T-helper 2 cell (primary cell): ENCODE measurements at places on chromosomes 5 and 9.

- no peak for DNase-seq
Measured at GRCh38 chr5:141779503-141779973, 97.5 kb upstream of the ARAP3 start.

GRCh38 chr5:135391116-135391868 lies 7.7 kb downstream of the MACROH2A1 start:
- no peak for DNase-seq

DNA sequence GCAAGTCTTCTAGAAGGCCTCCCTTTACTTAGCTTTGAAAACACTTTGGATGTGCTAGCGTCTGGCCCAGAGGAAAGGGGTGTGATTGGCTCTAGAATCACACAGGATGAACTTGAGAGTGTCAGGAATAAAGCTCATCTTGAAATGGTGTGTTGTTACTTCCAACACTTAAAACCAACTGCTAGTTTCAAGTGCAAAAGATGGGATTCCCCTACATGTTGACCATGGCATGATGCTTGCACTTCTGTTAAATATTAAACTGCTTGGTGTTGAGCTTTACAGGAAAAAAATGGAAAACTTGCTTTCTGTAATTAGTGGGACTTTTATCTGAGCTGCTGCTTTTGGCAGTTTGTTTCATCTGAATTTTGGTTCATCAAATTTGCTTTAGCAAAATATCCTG lies 261.1 kb downstream of the MED10 start:
- DNase-seq: no peak

- no peak for DNase-seq
Measured at GRCh38 chr5:108637134-108637533, 110.6 kb upstream of the FER start.

GRCh38 chr9:38141746-38142591 lies 72.9 kb upstream of the SHB start:
- DNase-seq: no peak

GRCh38 chr5:145178641-145179523 lies 656.3 kb downstream of the PRELID2 start:
- no peak for DNase-seq

GRCh38 chr9:123697686-123698085 lies 232.2 kb downstream of the DENND1A start:
- DNase-seq: no peak

- DNase-seq: no peak
Measured at GRCh38 chr5:158953929-158954534, 145.7 kb downstream of the EBF1 start.

DNA sequence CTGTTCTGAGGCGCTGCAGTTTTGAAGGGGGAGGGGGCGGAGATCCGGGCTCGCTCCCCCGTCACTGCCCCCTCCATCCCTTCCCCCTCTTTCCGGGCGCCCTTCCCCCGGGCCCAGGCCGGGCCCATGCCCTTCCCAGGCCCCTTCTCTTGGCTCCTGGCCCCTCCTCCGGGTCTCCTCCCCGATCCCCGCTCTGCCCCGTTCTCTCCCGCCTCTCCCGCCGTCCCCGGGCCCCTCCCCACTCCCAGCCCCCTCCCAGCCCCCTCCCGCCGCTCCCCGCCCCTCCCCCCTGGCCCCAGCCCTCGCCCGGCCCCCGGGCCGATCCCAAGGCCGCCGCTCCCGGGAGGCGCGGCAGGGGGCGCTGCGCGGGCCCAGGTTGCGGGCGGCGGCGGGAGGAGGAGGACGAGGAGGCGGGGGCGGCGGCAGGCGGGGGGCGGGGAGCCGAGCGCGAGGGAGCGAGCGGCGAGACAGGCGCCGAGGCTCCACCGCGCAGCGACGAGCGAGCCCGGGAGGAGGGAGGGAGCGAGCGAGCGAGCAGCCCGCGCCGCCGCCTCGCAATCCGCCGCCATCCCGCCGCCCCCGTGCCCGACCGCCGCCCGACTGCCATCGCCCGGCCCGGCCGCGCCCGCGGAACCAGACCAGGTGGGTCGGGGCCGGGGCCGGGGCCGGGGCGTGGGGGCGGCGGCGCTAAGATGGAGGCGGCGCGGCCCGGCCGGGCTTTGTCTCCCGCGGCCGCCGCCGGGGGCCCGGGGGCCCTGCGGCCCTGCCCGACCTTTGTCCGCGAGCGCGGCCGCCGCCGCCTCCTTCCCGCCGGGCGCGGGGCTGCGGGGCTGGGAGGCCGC lies at the start of gene PRRC2B:
Gene PRRC2B, plus strand, starts transcription at position 465 of the 842 bp plus-strand sequence. CDS start 36,059 bp downstream, outside the sequence.
- peak; percentile 68 for DNase-seq

DNA sequence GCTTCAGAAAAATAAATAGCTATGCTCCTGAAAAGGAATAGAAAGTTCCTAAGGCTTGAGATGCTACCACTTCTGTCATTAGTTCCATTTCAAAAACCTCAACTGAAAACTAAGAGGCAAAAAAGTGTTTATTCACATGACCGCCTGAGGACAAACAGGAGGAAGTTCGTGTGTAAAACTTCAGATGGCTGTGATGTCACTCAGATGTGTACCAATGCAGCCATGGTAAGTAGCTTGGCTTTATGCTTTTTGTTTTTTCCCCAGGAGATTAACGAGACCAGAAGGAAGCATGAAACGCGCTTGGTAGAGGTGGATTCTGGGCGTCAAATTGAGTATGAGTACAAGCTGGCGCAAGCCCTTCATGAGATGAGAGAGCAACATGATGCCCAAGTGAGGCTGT lies 33.0 kb downstream of the LMNB1 start:
- DNase-seq: no peak

DNA sequence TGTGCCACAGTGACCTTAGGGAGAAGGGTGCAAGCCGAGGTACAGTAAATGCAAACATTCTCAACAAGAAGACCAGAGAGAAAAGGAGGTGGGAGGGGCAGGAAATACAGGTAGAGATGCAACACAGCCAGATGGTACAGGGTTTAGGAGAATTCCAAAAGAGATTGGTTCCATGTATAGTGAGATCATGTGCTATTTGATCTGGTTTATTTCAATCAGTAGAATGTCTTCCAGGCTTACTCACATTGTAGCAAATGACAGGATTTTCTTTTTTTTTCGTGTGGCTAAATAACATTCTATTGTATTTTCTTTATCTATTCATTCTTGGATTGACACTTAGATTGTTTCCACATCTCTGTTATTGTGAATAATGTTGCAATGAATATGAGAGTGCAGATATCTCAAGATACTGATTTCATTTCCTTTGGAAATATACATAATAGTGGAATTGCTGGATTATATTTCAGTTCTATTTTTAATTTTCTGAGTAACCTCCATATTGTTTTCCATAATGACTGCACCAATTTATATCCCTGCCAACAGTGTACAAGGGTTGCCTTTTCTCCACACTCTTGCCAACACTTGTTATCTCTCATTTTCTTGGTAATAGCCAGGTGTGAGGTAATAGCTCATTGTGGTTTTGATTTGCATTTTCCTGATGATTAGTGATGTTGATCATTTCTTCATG lies 107.8 kb upstream of the GAS1 start:
- DNase-seq: no peak

- no peak for DNase-seq
Measured at GRCh38 chr9:131554843-131555351, 9.6 kb downstream of the PRRT1B start.

- DNase-seq: no peak
Measured at GRCh38 chr5:67196537-67197059, at the start of gene CD180. Gene CD180, minus strand, starts transcription at chr5:67196799. Its CDS starts 158 bp downstream, at chr5:67196641.

DNA sequence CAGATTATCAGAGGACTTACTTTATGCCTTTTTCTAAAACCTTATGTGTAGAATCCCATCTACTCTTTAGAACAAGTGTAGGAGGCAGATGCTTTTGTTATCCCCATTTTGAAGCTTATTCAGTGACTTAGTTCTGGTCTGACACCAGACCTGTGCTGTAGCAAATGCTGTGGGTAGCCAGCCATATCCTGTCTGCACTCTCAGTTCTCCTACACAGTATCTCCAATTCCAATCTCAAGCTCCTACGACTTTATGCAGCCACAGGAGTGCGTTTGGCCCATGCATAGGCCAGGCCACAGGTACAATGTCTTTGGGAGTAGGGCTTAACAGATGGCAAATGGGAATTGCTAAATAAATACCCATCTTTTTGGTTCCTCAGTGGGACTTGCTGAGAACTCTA lies 292.6 kb downstream of the MCTP1 start:
- no peak for DNase-seq

GRCh38 chr5:126888175-126888574 lies 111.2 kb downstream of the LMNB1 start:
- DNase-seq: no peak

GRCh38 chr5:171149333-171149732 lies 159.7 kb upstream of the TLX3 start:
- no peak for DNase-seq

GRCh38 chr9:104772714-104773510 lies 9.0 kb downstream of the NIPSNAP3B start:
- DNase-seq: no peak

- no peak for DNase-seq
Measured at GRCh38 chr5:87944553-87945285, 323.9 kb downstream of the TMEM161B start.

DNA sequence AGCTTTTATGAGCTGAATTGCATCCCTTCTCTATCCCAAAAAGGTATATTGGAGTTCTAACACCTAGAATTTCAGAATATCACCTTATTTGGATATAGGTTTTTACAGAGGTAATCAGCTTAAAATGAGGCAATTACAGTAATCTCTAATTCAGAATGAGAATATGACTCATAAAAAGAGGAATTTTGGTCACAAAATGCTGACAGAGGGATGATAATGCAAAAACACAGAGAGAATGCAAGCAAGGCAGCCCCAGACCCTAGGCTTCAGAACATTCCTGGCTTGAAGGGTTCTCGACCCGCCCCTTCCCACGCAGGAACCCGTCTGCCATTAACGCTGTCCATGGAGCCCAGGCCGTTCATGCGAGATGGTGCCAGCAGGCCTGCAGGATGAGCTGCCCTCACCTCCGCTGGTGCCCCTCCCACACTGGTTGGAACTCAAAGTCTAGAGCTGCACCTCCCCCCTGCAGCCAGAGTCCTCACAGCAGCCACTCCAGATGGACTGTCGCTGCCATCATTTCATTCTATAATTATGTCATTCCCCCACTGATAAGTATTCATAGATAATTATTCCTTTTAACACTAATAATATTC lies 1173.4 kb upstream of the ACO1 start:
- DNase-seq: no peak

GRCh38 chr9:5013374-5013773 lies 28.3 kb downstream of the JAK2 start:
- no peak for DNase-seq

GRCh38 chr5:40654377-40654991 lies 25.2 kb upstream of the PTGER4 start:
- no peak for DNase-seq

GRCh38 chr5:163880302-163880701 lies 374.9 kb downstream of the MAT2B start:
- no peak for DNase-seq

DNA sequence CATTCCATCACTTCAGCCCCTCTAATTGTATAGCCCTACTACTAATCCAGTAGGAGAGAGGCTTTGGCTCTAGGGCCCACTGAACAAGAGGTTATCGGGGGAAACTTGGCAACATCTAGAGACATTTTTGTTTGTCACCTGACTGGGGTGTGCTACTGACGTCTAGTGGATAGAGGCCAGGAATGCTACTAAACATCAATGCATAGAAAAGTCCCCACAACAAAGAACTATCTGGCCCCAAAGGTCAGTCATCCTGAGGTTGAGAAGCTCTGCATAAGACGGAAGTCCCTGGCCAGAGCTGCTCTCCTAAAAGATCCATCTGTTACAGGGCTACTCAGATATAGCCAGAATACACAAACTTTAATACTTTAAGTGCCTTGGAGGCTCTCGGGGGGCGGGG lies 570.6 kb upstream of the KLF4 start:
- no peak for DNase-seq

DNA sequence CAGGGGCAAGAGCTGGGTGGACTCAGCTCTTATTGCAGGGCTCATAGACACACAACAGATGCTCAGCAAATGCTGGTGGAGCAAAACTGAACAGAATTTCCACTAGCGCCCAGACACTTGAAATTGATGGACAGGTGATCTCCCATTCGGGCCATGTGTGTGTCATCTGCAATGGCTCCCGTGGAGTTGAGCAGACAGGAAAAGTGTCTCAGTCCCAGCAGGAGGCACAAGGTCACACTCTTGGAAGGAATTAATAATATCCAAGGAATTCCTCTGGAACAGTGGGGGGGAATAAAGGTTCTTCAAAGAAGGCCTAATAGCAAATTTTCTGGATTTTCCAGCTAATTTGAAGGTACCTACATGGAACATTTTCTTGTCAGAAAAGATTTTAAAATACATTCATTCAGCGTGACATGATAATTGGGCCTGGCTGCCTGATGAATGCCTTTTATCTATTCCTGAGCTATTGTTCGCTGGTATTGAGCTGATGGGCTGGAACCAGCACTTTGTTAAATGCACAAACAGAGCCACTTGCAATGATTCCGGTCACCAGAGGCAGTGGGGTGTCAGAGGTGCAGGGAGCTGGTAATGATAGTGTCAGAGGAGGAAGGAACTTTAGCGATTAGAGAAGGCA lies 31.5 kb upstream of the ALDH1B1 start:
- no peak for DNase-seq

- no peak for DNase-seq
Measured at GRCh38 chr9:24738421-24738961, 192.8 kb upstream of the IZUMO3 start.

- DNase-seq: no peak
Measured at GRCh38 chr9:125235804-125236519, 5.2 kb downstream of the HSPA5 start.

DNA sequence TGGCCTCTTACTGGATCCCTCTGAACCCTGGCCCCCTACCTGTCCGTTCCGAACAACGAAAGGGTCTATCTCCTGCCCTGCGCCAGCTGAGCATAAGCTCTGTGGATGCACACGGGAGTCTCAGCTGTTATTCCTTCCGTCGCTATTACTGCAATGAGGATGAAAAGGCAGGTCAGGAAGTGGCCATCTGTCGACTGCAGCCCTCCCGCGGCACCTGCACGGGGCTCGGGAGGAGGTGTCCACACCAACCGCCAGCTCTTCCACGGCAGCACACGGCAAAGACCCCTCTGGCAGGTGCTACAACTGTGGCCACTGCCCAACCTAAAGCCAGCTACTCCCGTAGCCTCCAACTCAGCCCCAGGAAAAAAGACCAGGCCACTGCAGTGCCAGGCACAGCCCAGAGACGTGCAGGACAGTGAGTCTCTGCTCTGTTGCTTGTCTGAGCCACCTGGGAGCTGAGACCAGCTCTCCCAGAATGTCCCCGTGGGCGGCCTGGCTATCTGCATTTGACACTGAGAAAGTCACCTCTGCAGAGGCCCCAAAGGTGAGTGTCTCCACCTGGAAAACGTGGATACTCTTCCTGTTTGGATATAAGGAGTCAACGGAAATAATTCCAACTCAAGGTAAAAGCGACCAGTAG lies 19.1 kb downstream of the CAMSAP1 start:
- DNase-seq: no peak

DNA sequence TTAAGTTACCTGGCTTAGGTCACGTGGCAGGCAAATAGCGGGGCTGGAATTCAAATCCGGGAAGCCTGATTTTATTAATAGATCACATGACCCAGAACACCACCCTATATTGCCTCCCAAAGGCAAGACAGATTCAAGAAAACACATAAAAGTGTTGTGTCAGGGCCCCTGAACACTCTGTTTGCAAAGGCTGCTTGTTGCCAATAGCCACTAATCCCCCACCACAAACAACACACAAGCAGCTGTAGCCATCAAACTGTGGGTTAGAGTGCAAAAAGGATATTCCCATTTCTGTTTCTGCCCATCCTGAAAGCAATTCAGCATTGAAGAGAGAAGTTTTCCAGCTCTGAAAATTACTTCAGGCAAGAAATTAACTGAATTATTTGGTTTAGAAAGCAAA lies 358.9 kb upstream of the RFX3 start:
- no peak for DNase-seq
